CD4-positive, alpha-beta T cell treated with Interleukin-6 for 4 hours (primary cell): ENCODE measurements at places on chromosomes 7 and 10.
A peak's percentile ranks its signal among the peaks of the same experiment; 100 is the strongest.

- DNase-seq = no peak
Measured at GRCh38 chr10:71678057-71678805, 41.3 kb downstream of the C10orf105 start.

GRCh38 chr7:37769291-37769690 is 79.1 kb upstream of the NME8 start:
- no peak for DNase-seq

- DNase-seq = no peak
Measured at GRCh38 chr10:70866424-70866823, 21.9 kb downstream of the PCBD1 start.

GRCh38 chr10:71771821-71772617 is 1.3 kb downstream of the VSIR start:
- DNase-seq = peak; percentile 33

GRCh38 chr7:94649450-94649849 is 6.5 kb downstream of the SGCE start:
- DNase-seq = no peak

DNA sequence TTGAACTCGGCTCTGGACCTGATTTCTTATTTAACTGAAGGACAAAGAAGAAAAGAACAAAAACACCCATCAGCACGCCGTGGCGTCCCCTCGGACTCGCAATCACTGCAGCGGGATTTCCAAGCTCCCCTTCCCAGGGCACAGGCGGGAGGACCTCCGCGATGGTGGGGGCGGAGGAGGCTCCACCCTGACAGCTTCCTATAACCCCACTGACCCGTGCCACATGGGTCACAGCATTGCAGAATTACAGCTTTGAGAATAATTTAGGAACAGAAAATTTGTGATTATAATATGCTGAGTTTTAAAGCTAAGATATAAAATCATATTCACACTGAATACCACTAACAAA is 129.7 kb upstream of the SEC61G start:
- DNase-seq = no peak

DNA sequence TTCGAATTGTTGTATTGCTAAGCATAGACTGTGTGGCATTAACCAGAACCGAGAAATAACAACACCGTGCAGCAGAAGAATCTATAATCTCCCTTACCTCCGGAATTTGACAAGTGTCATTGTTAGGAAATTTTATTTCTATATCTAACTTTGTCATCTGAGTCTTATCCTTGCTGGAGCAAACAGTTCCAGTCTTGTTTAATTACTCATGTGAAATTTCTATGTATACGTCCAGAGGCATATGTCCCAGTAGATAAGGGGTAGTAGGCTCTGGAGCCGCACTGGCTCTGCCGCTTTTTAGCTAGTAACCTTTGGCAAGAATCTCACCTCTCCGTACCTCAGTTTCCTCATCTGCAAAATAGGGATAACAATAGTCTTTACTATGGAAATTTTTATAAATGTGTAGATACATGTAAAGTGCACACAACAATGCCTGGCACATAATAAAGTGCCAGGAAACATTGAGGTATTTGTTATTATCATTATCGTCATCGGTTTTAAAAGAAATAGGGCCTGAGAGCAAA is 228.6 kb downstream of the VTI1A start:
- DNase-seq = no peak

- no peak for DNase-seq
Measured at GRCh38 chr7:45240273-45240771, 82.7 kb downstream of the RAMP3 start.

DNA sequence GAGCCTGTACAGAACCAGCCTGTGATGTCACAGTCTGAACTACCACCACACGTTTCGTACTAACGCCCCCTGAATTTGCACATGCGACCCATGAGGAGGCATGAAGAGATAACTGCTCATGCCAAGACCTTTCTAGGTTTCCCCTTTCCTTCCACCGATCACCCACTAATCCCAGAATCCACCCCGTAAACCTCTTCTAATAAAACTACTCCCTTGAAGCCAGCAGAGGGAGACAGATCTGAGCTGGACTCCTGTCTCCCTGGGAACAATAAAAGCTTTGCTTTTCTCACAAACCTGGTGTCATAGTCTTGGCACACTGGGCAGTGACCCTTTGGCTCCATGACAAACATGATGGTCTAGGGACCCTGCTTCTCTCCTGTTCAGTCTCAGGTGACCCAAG is 144.5 kb downstream of the FRMD4A start:
- DNase-seq = no peak

GRCh38 chr10:24210501-24210900 is 1.6 kb downstream of the KIAA1217 start:
- no peak for DNase-seq

GRCh38 chr10:30114881-30115625 is 55.7 kb upstream of the JCAD start:
- no peak for DNase-seq

DNA sequence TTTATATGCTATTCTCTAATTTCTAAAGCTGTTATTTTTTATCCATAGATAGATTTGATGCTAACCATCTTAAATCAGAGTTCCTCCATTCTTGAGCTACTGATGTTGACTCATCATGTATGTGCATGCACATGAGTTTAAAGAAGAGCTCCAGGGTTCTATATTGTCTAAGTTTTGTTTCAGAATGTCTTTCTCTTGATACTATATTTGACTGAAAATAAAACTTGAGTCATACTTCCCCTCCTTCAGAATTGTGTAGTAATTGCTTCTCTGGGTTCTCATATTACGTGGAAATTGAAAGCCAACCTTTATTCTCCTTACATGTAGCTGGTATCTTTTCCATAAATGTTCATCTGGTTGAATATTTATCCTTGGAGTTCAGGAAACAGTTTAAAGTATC is 89.4 kb downstream of the LRRTM3 start:
- no peak for DNase-seq

GRCh38 chr7:15239801-15240200 is 322.0 kb downstream of the AGMO start:
- DNase-seq = no peak

GRCh38 chr10:100192350-100192749 is 6.5 kb upstream of the ERLIN1 start:
- DNase-seq = no peak

- no peak for DNase-seq
Measured at GRCh38 chr10:77927402-77928246, 1.1 kb upstream of the DLG5 start.
